ENCODE measurements at places on chromosomes 5 and 9. TPM values are rescaled to one million over a fixed set of nuclear protein-coding genes. Genes with fewer than 3 reads are reported as not detected.

- DNase-seq = no peak
- peak overlapping the region; percentile 27 for H3K4me3 ChIP-seq
- H3K36me3 ChIP-seq = no peaks in the 10 kb centered on the region
- no peaks in the 10 kb centered on the region for H3K27me3 ChIP-seq
- H3K4me1 ChIP-seq = peaks cover 33% of the 10 kb centered on the region
Observed at GRCh38 chr5:55232271-55232984, 980 bp downstream of the CCNO start.

GRCh38 chr9:131469951-131470350, 32.8 kb upstream of the POMT1 start:
- DNase-seq = no peak
- H3K36me3 ChIP-seq = no peaks in the 10 kb centered on the region
- H3K27ac ChIP-seq = no peak overlapping the region
- no peak overlapping the region for H3K4me3 ChIP-seq
- no peaks in the 10 kb centered on the region for H3K27me3 ChIP-seq
- no peaks in the 10 kb centered on the region for H3K4me1 ChIP-seq

GRCh38 chr9:124475868-124476690, 25.8 kb downstream of the ADGRD2 start:
- H3K4me1 ChIP-seq = peaks cover 11% of the 10 kb centered on the region
- peaks cover 26% of the 10 kb centered on the region for H3K27me3 ChIP-seq
- H3K4me3 ChIP-seq = no peak overlapping the region
- no peaks in the 10 kb centered on the region for H3K36me3 ChIP-seq
- no peak for DNase-seq
- H3K27ac ChIP-seq = no peak overlapping the region

DNA sequence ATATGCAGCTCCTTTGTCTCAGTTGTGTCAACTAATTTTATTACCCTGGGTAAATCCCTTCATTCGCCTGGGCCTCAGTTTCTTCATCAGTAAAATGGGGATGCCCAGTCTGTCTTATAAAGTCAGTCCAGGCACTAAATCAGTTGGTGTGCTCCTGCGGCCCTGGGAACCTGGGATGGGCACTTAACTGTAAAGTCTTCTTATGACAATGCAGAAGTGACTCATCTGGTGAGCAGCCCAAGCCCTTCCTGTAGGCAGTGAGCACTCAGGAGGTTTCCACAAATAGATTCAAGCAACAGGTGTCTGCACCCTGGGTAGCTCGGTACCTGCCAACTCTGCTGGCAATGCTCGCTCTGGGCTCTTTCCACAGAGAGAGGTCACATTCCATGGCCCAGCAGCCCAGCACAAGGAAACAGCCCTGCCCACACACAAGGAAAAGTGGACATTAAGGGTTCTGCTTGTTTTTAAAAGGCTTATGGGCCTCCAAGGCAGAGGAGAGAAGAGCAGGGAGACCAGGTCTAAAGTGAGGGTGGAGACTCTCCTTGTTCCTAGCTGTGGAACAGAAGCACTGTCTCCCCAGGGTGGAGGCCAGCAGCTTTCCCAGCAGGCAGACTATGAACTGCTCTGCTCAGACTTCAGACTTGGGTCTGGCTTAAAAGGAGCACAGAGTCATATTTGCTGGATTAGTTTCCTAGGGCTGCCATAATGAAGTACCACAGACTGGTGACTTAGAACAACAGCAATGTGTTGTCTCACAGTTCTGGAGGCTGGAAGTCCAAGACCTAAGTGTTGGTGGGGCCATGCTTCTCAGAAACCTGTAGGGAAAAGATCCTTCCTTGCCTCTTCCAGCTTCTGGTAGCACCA, 89.7 kb upstream of the ADRA1B start:
- no peaks in the 10 kb centered on the region for H3K4me1 ChIP-seq
- H3K27ac ChIP-seq = no peak overlapping the region
- H3K36me3 ChIP-seq = no peaks in the 10 kb centered on the region
- no peak for DNase-seq
- no peaks in the 10 kb centered on the region for H3K27me3 ChIP-seq

DNA sequence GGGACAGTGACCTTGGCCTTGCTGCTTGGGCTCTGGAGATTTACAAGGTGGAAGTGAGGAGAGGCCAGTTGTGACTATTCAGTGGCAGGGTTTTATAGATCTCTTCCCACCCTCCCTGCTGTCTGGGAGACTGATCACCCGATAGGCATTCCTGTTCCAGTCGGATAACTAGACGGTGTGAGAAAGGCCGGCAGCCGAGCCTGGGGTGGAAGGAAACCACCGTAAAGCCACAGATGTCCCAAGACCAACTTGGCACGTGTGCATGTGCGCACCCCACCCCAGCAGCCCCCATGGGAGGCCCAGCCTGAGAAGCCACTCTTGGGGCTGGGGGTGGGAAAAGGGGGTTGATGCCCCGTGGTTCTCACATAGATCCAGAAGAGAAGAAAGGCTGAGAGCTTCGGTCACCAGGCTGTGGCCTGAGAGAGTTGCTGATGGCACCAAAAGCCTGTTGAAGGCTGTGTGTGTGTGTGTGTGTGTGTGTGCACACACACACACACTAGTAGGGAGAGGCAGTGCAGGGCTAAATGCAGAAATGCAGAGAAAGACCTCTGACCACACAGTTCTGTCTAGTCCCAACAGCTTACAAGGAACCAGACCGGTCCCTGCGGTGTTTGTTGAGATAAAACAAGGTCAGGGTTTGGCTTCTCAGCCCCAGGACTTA, 225.8 kb downstream of the FANCC start:
- no peak overlapping the region for H3K4me3 ChIP-seq
- H3K4me1 ChIP-seq = peaks cover 9% of the 10 kb centered on the region
- H3K27ac ChIP-seq = peak overlapping the region; percentile 44
- no peaks in the 10 kb centered on the region for H3K27me3 ChIP-seq
- no peak for DNase-seq
- peaks cover 7% of the 10 kb centered on the region for H3K36me3 ChIP-seq

GMCL2 gene
- not detected for total RNA-seq

GRCh38 chr5:67581203-67581602, 384.6 kb upstream of the CD180 start:
- H3K4me3 ChIP-seq = no peak overlapping the region
- H3K27ac ChIP-seq = no peak overlapping the region
- no peaks in the 10 kb centered on the region for H3K36me3 ChIP-seq
- H3K4me1 ChIP-seq = no peaks in the 10 kb centered on the region

- no peak overlapping the region for H3K4me3 ChIP-seq
- no peaks in the 10 kb centered on the region for H3K36me3 ChIP-seq
- H3K4me1 ChIP-seq = no peaks in the 10 kb centered on the region
- no peak for DNase-seq
- no peaks in the 10 kb centered on the region for H3K27me3 ChIP-seq
Observed at GRCh38 chr5:173572431-173573125, 43.9 kb downstream of the BOD1 start.

LCN9 gene
- total RNA-seq = not detected

GRCh38 chr9:73411494-73411893, 259.8 kb downstream of the ANXA1 start:
- no peaks in the 10 kb centered on the region for H3K27me3 ChIP-seq
- DNase-seq = no peak
- no peak overlapping the region for H3K4me3 ChIP-seq
- no peak overlapping the region for H3K27ac ChIP-seq
- no peaks in the 10 kb centered on the region for H3K4me1 ChIP-seq

C1QTNF3 gene
- total RNA-seq = 13.4 TPM

EDIL3 gene
- total RNA-seq = 18.2 TPM

All from Peyer's patch (tissue), 4 donors.